ENCODE measurements at places on chromosomes 1 and 21. TPM values are rescaled to one million over a fixed set of nuclear protein-coding genes. Genes with fewer than 3 reads are reported as not detected.

- peak; percentile 95 for DNase-seq
Measured at GRCh38 chr1:205301205-205301821, 20.2 kb downstream of the NUAK2 start.

GRCh38 chr1:59138402-59138801 lies 158.5 kb upstream of the FGGY start:
- DNase-seq: no peak

Gene NUDT4B
- total RNA-seq: 35.4 TPM

Gene CFHR4
- not detected for total RNA-seq

Measured in H7 (cell line).